ENCODE measurements at places on chromosomes 2 and 18.

DNA sequence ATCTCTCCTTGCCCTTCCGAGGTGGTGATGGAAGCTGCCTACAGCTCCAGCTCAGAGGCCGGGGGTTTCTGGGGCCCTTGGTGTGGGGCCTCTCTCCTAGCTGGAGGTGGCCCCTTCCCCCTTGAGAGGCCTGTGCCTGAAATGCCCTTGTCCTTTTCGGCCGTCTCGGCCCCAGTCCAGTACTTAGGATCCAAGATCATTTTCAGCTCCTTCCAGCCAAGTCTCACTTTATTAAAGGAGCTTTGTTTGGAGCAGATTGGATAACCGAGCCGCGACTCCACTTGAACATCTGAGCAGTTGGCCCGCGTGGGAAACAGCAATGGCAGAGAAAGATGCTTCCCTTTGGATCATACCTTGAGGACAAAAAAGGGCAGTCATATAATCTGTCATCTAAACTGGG, 125.0 kb downstream of the NEDD4L start:
- no peak for DNase-seq

DNA sequence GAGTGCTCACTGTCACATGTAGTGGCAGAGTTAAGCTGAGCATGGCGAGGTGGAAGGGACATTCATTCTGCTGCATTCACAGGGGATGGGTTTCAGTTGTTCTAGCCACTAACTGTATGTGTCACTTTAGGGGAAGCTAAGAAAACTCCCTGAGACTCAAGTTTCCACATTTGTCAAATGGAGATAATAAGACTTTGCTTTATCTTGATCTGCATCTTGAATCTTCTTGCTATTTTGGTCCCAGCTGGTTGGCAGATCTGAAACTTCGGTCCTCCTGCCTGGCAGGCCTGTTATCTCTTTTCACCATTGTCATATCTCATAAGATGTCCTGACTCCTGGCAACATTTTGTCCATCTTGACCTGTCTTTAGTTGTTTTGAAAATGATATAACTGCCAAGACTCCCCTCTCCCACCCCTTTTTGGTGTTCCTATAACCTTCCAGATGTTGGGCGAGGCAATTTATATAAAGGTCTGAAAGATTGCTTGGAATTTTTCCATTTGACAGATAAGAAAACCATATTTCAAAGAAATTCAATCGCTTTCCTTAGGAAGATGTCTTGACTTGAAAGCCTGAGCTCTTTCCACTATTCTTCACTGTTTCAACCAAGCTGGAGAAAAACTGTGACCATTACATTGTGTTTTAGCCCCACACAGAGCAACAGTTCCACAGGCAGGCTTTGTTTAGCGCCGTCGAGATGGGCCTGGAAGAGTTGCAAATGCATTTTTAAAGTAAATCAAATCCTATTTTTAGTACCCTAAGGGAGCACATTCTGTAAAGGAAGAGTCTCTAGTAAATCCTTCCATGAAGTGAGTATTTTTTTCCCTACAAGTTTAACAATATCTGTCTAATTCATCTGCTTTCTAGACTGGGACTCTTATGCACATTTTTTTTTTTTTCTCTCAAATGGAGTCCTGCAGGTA, 33.4 kb downstream of the MYCN start:
- no peak for DNase-seq

- no peak for DNase-seq
Observed at GRCh38 chr18:22988208-22988607, 55.1 kb downstream of the RBBP8 start.

- DNase-seq, result no peak
Observed at GRCh38 chr18:44143072-44143471, 537.6 kb upstream of the SETBP1 start.

DNA sequence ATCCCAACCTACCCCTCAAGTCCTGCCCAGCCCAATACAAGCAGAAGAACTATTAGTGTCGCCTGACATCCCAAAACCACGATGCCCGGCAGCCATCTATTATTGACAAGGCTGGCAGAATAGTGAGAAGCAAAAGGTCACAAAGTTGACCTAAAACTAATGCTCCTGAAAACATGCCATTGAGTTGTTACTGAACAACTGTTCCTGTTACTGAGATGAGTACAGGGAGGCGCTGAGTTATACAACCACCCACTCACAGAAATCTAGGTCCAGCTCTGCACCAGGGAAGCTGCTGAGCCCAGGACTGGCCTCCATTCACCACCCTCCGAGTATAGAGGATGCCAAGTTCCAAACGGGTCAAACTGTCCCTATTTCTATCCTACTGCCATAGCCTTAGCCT, 180.0 kb upstream of the ACAA2 start:
- no peak for DNase-seq

DNA sequence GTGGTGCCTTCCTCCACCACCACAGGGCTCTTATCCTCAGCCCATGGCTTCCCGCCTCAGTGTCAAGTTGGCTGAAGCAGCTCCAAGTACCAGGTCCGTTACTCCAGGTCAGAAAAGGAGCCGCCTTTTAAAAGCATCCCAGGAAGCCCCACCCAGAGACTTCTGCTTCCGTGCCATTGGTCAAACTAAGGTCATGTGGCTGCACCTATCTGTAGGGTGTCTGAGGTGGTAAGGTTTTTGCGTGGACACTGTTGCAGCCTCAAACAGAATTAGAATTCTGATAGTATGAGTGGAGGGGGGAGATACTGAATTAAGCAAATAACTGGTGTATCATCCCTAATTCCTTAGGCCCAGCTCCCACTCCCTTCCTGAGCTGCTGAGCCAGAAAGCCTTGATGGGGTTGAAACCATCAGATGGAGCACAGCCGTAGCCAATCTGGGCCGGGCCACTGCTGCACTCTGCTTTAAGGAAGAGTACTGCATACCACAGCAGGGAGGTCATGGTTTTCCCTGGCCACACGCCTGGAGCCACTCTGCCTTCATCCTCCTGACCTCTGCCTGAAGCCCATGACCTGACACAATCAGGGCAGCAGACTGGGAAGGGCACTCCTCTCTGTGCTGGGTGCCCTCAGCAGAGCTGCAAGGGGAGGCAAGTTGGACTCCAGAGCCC, 8.4 kb downstream of the TMEM247 start:
- DNase-seq, result no peak

DNA sequence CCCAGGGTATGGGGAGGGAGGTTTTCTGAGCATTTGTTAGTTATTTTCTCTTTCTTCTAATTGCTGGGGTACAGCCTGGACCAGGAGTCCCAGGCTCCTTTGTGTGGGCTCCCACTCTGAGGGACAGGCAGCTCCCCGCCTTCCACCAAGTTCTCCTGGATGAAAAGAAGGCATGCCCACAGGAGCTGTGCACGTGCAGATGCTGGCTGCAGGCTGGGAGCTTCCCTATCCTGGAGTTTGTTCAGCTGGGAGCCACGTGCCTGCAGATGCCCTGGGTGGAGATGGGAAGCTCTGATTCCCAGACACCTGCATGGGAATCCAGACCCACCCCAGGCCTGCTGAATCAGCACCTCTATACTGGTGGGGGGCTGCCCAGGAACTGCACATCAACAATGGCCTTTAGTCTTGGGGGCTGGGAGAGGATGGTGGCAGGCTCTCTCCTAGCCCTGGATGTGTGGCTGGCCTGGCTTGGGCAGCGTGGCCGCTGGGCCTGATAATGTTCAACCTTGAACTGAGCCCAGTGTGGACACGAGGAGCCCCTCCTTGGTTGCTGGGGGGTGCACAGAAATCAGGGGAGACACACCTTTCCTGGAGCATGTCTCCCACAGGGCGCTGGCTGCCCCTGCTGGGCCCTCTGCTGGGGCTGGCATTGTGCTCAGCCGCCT, 233.6 kb upstream of the HS6ST1 start:
- DNase-seq, result no peak

DNA sequence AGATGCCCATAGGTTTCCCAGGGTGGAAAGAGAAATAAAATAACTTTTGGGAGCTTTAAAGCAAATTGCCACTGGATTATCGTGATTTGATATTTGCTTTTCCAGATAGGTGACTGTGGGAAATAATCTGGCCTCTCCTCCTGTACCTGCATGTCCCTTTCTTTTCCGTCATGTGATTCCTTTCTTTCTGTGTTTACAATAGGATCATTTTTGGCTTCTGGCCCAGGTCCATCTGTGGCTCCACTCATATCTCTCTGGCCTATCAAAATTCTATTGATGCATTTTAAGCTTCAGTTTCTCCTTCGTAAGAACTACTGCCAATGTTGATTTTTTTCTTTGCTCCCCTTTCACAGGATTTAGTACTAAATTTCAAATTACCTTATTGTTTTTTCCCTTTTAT, 153.6 kb downstream of the CCDC85A start:
- no peak for DNase-seq

- DNase-seq, result no peak
Observed at GRCh38 chr2:88613921-88614320, 13.3 kb downstream of the EIF2AK3 start.

GRCh38 chr2:233571001-233571400, 4.4 kb upstream of the USP40 start:
- no peak for DNase-seq

DNA sequence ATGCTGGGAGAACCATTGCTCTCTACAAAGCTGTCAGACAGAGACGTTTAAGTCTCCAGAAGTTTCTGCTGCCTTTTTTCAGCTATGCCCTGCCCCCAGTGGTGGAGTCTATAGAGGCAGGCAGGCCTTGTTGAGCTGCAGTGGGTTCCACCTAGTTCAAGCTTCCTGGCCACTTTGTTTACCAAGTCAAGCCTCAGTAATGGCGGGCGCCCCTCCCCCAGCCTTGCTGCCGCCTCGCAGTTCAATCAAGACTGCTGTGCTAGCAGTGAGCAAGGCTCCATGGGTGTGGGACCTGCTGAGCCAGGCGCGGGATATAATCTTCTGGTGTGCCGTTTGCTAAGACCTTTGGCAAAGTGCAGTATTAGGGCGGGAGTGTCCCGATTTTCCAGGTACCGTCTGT, 52.7 kb upstream of the SCYGR2 start:
- DNase-seq, result no peak

GRCh38 chr18:61225336-61225735, 107.9 kb upstream of the CDH20 start:
- DNase-seq, result no peak

DNA sequence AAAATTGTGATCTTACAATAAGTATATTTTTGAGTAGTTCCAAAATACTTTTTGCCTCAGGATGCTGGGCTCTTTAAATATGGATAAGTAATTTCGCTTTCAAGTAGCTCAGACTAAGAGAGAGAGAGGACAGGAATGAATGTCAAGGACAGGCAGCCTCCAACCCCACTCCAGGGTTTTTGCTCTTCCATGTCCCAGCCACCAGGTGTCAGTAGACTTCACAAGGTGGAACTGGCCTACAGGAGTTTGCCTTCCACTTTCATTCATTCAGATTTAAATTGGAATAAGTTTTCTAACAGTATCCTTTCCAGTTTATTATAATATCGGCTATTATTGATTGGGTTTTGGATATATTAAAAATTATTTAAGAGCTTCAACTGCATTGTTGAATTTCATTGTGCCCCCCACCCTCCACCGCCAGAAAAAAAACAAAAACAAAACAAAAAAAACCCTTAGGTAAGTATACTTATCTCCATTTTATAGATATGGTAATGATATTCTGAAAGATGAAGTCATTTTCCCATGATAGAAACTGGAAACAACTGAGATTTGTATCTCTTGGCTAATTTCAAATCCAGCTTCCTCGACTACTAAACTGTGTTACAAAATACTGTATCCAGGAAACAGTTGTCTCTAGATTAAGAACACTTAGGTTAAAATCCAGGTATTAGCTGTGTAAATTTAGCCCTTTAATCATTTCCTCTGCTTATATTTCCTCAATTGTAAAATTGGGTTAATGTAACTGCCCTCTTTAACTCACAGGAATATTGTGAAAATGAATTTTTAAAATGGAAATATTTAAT, 793.1 kb downstream of the ERBB4 start:
- no peak for DNase-seq

DNA sequence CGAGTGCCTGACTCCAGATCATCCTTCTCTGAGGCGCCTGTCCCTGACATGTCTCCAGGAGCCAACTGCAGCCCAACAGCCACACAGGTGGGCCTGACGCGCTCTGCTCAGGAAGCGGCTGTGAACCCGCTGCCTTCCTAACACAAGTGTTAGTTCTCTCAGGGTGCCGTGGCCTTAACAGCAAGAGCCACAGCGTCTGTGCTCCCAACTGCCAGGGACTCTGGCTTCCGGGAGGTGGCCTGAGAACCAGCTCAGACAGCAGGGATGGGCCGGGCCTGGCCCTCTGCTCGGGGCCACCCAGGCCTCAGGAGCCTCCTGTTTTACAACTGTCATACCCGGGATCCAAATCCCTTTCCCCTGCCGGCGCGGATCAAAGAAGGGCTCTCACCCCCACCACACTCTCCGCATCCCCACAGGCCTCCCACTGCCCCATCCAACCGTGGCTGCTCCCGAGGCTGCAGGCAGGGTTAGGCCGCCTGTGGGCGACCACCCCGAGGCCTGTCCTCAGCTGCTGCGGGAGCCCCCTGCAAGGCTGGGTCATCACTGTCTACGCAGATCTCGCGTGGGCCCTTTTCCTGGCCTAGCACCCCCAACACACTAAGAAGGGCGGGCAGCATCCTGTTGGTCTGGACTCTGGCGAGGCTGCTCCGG, 114.2 kb upstream of the ZNF236 start:
- DNase-seq, result no peak

- DNase-seq, result no peak
Observed at GRCh38 chr2:12903272-12903671, 186.5 kb downstream of the TRIB2 start.

GRCh38 chr2:155301221-155301620, 602.7 kb downstream of the KCNJ3 start:
- DNase-seq, result no peak

DNA sequence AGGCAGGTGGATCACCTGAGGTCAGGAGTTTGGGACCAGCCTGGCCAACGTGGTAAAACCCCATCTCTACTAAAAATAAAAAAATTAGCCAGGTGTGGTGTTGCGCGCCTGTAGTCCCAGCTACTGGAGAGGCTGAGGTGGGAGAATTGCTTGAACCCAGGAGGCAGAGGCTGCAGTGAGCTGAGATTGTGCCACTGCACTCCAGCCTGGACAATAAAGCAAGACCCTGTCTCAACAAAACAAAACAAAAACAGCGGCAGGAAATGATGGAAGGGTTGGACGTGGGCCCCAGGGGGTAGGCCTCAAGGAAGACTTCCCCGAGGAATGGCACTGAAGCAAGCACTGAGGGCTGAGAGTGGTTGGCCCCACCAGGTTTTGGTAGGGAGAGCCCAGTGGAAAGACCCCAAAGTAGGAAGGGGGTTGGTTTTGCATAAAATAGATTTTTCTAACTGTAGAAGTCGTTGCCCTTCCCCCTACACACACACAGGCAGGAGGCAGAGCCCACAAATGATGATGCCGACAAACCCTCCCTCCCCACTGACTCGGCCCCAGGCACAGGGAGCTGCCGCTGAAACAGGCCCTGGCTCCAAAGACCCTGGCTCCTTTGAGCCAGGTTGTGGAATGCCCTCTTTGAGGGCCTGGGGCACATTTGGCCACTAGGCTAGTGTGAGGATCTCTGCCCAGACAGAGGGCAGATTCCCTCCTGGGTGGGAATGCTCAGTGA, 104.8 kb downstream of the CABLES1 start:
- DNase-seq, result no peak

- DNase-seq, result no peak
Observed at GRCh38 chr18:60020107-60020925, 120.5 kb downstream of the PMAIP1 start.

GRCh38 chr2:51516667-51517066, 484.7 kb upstream of the NRXN1 start:
- no peak for DNase-seq

- DNase-seq, result no peak
Observed at GRCh38 chr2:45652090-45653031, 886 bp downstream of the PRKCE start.

GRCh38 chr2:156472686-156473085, 36.5 kb downstream of the GPD2 start:
- DNase-seq, result no peak

- no peak for DNase-seq
Observed at GRCh38 chr18:11119550-11119949, 29.8 kb downstream of the PIEZO2 start.

GRCh38 chr18:10398571-10398970, 55.9 kb upstream of the APCDD1 start:
- no peak for DNase-seq

All from stimulated activated CD4-positive, alpha-beta T cell treated with anti-CD3 and anti-CD28 coated beads, TNF-alpha, amount 100 ng/mL, for 48 hours (primary cell).